Muscle of leg (tissue), 16 donors: ENCODE measurements at places on chromosomes 16 and 17.

DNA sequence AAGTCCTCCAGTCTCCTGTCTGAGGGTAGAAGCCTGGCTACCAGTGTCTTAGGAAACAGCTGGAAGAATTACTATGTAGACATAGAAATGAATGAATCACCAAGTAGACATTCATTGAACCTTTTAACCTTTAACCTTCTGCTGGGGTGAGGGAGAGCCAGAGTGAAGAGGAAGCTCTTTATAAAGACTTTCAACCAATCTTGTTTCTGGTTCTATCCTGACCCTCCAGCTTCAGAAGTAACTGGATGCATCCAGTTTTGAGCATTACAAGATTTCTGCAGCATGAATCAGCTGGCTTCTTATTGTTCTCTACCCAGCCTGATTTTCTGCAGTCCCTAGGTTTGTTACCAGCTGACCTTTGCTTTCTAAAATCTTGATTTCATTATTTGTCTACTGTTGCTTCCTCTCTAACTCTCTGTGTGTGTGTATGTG is 8.5 kb downstream of the TEKT1 start:
- no peak for DNase-seq

DNA sequence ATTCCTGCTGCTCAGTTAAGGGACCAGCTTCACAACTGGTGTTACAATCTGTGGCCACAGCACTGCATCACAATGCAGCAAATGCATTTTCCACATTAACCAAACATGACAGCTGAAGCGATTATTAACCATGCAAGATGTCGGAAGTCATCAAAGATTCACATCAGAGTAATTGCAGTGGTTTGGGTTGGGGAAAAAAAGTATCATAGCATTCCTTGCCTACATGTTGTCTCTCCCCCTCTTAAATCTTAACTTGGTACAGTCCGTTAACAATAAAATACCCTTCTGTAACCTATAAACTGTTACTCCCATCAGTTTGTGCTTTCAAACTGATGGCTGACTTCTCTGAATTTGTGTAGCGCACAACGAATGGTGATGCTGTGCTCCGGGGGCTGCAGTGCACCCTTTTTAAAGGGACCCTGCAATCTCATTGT is 51.6 kb downstream of the NUP93 start:
- peak; percentile 18 for DNase-seq

DNA sequence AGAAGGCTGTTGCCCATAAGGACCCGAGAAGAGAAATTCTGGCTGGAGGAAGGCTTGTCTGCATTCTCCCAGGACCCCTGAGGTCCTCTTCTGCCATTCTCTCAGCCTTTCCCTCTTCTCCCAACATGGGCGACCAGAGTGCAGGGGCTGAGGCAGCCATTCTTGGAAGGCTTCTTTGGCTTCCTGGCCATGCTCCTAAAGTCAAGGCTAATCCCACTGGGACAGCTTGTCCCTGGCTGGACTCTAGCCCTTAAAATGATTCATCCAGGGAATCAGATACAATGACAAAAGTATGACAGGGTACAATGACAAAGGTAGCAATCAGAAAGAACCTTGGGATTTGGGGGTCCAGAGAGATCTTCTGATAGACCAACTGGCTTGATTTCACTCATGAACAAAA is 26.8 kb downstream of the SRL start:
- DNase-seq, result no peak

DNA sequence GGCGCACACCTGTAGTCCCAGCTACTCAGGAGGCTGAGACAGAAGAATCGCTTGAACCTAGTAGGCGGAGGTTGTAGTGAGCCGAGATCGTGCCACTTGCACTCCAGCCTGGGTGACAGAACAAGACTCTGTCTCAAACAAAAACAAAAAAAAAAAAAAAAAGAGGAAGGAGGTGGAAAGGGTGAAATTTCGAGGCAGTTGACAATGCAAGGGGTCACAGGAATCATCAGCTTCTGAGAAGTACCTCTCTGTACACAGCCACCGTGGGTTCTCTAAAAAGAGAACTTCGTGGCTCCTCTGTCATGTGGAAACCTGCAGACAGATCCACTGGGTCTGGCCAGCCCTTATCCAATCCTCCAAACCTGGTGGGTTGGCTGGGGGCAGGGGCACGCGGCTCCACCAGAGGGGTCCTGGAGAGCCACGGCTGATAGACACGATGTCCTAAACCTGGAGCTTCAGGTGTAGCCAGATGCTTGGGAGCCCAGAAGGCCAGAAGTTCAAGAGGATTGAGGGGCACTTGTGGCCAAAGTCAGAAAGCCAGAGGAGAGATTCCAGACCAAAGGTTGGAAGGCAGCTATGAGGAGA is 540 bp upstream of the CD300LF start:
- DNase-seq, result no peak

DNA sequence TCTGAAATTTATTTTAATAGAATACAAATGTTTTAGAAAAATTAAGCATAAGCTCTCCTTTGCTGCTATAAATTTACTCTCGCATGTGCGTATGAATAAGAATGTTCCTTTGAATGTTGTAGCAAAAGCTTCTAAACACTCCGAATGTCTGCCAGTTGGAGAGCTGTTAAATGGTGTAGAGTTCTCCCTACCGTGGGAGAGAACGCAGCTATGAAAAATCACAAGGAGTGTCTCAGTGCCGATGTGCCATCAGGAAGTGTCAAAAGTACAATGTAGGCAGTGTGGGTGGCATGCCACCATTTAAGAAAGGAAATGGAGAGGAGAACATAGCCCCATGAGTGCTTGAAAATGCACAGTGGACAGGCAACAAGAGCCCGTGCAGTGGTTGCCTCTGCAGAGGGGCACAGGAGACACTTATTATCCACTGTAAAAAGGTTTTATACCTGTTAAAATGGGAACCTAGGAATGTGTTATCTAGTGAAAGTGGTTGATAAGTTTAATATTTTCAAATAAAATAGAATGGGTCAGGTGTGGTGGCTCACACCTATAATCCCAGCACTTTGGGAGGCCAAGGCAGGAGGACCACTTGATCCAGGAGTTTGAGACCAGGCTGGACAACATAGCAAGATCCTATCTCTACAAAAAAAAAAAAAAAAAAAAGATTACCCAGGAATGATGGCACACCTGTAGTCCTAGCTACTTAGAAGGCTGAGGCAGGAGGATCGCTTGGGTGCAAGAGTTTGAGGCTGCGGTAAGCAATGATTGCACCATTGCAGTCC is 144.0 kb downstream of the SOCS1 start:
- peak; percentile 51 for DNase-seq

DNA sequence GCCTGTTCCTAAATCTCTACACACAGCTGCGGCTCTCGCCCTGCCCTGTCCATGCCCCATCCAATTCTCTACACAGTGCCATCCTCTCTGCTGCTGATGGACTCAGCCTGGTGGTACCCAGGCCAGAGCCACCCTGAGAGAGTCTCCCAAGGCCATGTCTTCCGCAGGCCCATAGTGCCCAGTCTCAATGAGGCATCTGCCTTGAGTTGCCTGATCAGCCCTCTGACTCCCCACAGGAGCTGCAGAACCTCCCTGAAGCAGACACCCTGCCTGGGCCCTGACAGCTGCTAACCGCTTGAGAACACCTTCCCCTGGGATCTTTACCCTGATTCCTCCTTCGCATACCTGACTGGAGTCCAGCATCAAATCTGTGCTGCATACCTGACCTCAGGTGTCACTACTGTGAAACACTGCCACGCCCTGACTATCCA is 13.3 kb downstream of the TSPOAP1 start:
- no peak for DNase-seq

GRCh38 chr16:86449446-86450095 is 60.8 kb upstream of the FOXF1 start:
- no peak for DNase-seq

GRCh38 chr16:17228048-17228707 is 242.6 kb downstream of the XYLT1 start:
- DNase-seq, result no peak

GRCh38 chr17:39484178-39484577 is 22.9 kb downstream of the CDK12 start:
- DNase-seq, result no peak

DNA sequence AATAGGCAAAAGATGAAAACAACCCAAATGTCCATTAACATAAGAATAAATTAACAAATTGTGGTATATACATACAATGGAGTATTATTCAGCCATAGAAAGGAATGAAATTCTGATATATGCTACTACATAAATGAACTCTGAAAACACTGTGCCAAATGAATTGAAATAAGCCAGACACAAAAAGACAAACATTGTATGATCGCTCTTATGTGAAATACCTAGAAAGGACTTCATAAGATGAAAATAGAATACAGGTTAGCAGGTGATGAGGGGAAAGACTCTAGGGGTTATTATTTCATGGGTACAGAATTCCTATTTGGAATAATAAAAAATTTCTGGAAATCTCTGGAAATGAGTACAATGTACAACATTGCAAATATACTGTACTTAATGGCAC is 80.2 kb downstream of the BRIP1 start:
- DNase-seq, result no peak

- no peak for DNase-seq
These were observed 209.7 kb downstream of the COPRS start for GRCh38 chr17:31649302-31649701.
